Occipital lobe (tissue), 3 donors: ENCODE measurements at places on chromosomes 7 and 10. TPM values are rescaled to one million over a fixed set of nuclear protein-coding genes. Genes with fewer than 3 reads are reported as not detected.

DNA sequence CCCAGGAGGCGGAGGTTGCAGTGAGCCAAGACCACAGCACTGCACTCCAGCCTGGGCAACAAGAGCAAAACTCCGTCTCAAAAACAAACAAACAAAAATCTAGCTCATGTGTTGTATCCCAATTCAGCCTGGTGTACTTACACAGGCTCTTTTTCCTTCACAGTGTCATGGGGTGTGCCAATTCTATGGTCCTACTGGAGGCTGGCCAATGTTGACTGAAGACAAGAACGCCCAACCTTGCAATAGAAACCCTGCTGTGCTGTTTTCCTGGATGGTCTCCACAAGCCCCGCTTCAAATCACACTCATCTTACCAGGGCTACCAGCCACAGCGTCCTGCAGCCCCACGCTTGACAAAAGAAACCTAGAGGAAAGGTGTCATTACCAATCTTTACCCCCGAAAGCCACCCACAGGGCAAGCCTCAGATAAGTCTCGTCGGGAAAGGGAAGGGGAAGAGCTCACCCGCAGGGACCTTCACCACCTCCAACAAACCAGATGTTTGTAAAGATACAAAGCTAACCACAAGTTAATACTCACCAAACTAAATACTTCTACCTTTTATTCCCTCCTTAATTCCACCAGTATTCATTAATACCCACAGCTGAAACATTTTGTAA lies 64.8 kb downstream of the TNS3 start:
- no peak for DNase-seq

GRCh38 chr10:113027574-113028455 lies 77.8 kb downstream of the TCF7L2 start:
- DNase-seq = no peak

TYW1B gene
- total RNA-seq = 1.9 TPM

- no peak for DNase-seq
These were observed 56.3 kb downstream of the PDGFA start for GRCh38 chr7:463362-463781.

ANAPC16 gene
- total RNA-seq = 34.2 TPM

DNA sequence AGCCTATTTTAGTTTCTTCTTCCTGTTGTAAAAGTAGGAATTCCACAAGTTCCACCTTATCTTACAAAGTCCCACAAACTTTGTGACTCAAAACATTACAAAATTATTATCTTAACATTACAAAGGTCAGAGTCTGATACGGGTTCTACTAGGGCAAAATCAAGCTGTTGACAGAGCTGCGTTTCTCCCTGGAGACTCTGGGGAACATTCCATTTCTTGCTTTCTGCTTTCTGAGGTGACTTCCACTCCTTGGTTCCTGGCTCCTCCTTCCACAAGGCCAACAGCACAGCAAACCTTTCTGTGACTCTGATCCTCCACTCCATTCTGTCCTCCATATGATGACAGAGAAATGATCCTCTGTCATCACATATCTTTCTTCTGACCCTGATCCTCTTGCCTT lies 10.6 kb downstream of the OR2F1 start:
- no peak for DNase-seq

DNA sequence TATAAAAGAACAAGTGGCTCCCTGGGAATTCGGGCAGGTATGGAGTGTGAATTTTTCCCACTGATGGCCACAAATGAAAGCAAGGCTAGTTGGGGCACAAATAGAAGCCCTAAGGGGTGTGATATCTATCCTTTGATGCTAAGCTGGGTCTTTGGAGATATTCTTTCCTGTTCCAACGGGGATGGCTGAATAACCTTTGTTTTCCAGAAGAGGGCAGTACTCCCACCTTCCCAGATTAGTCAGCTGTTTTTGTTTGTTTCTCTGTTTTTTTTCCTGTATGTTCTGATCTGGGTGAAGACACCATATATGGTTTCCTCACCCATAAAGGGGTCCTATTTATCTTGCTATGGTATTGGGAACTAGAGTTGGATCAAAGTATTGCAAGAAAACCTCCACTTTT lies 947.7 kb upstream of the SORCS1 start:
- DNase-seq = no peak

GRCh38 chr10:98394851-98395440 lies 20.0 kb downstream of the PYROXD2 start:
- DNase-seq = no peak

DNA sequence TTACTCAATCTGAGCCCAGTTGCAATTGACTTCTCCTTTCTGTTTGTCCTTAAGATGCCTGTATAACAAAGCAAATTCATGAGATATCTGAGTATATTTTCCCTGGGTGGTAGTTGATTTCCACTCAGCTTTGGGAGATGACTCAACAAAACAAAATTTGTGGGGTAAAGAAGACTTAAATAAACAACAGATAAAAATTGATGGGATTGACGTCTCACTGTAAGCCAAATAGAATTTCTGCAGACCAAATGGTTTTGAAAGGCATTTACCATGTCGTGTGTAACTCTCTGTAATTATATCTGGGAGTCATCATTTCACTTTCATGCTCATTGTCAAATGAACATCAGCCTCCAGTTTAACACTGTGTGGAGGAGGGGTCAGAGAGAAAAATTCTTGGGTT lies 255.4 kb upstream of the MYO3A start:
- DNase-seq = no peak

EBLN1 gene
- total RNA-seq = not detected
